ENCODE measurements at places on chromosomes 5 and 9.

GRCh38 chr5:13704396-13704795, 240.1 kb downstream of the DNAH5 start:
- DNase-seq = no peak

GRCh38 chr5:115968770-115969169, 6.5 kb downstream of the LVRN start:
- DNase-seq = no peak

DNA sequence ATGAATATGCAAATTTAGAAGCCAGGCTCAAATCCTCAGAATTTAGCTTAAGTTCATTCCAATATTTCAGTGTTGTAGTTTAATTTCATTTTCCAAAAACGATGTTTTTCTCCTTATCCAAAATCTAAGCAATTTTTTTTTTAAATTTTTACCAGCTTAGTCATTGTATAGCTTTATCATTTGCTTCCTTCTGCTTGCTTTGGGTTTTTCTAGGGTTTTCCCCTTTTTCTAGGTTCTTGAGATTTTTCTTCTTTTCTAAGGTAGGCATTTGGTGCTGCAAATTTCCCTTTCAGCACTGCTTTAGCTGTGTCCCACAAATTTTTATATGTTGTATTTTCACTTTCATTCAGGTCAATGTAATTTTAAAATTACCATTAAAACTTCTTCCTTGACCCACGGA, 34.4 kb upstream of the CCDC112 start:
- DNase-seq = no peak

DNA sequence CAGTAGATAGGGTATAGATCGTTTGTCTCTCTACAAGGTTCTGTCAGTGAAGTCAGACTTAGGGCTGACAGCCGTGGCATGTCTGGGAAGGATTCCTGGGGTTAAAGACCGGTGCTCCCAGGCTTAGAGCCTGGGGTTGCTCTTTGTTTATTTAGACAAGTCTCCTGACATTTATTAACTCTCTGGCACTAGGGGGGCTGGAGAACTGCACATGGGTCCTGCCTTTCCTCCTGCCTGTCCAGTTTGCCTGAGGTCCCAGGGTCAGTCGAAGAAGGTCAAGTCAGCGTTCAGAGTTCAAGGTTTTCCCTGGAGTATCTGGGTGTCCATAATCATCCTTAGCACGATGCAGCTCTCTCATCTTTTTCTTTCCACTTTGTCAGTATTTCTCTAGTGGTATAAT, 5.6 kb downstream of the EGFLAM start:
- DNase-seq = no peak

DNA sequence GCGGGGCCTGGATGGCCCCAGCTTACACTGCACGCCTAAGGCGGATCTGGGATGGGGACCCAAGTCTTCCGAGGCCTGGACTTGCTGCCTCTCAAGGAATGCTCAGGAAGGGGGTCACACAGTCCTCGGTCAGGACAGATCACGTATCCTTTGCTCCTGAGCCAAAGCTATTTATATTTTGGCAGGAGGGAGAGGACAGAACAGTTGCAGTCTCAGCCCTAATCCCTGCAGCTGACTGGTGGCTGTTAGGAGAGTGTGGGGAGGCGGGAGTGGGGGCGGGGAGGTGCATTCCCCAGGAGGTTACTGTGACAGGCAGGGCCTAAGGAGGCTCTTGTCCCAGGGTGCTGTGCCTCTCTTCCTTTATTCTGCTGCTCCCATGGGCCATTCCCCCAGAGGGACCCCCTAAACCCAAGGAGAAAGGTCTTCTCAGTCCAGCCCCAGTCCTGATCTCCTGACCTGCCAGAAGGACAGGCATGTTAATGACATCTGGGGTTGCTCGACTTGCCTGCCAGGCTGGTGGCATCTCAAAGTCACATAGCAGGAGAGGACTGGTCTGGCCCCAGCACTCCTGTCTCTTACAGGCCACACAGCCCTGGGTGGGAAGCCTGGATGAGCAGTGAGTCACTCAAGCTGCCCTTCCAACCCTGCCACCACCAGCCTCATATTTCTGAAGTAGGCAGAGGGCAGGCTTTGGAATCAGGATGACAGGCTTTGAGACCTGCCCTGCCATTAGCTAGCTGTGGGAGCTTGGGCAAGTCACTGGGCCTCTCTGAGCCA, 51.9 kb downstream of the COL27A1 start:
- no peak for DNase-seq

DNA sequence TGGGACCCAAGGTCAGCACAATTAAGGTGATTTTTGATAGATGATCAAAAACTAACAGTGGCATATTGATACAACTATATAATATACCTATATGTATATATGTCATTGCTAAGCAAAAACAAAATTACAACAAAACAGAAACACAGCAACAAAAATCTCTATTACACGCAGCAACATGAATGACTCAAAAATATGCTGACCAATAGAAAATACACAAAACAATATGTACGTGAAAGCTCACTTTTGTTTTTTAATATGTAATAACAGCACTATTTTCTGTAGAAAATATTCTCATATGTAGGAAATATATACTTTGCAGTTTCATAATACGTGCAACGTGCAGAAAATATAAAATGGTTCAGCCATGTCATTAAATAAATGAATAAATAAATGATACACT, 1985.7 kb upstream of the CDH9 start:
- no peak for DNase-seq

DNA sequence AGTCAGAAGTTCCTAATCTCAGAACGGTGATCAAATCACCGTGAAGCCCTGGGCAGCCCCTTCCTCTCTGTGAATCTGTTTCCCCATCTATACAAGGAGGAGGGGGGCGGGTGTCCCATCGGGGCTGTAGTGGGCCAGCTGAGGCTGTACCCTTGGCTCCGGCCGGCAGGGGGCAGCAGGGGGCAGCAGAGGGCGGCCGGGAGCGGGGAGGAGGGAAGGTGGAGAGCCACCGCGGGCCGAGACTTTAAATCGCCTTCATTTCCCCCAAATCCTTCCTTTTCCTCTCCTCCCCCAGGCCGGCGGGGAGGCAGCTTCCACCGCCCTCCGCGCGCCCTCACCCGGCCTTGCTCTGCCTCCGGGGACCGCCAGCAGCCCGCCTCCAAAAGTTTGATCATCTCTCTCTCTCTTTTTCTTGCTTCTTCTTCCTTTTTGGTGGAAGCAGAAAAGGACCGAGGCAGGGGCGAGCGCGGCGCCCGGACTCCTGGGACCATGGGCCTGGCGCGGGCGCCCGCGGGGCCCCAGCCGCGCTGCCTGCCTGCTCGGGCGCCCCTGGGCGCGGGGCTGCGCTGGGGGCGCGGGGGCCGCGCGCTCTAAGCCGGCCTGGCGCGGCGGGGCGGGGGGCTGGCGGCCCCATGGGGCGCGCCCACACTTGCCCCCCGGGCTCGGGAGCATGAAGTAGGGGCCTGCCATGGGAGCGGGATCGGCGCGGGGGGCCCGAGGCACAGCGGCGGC, at the start of gene COL27A1:
TSS of gene COL27A1 (plus strand) at position 275 of the 732 bp plus-strand sequence. CDS start at position 689, 414 bp downstream.
- peak; percentile 81 for DNase-seq

DNA sequence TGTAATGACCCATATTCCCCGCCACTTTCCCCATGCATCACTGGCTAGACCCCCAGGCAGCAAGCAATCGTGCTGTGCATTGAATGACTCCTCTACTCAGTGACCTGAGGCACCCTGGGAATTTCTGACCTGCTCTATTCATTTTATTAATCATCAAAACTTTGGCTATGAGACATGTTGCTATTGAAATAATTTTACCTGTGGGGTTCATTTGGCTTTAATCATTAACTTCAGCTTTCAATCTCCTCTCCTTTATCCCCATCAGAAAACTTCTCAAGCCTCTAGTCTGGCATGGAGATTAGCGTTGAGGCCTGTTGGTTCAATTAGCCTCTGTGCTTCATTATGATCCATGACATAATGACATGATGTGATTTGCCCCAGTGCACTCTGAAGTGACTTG, 429.0 kb downstream of the ZNF608 start:
- no peak for DNase-seq

Measured in activated naive CD4-positive, alpha-beta T cell treated with Interleukin-2 at 50 U/mL for 16 hours (primary cell).